ENCODE measurements at places on chromosomes 7 and 10. TPM values are rescaled to one million over a fixed set of nuclear protein-coding genes. Genes with fewer than 3 reads are reported as not detected.

DNA sequence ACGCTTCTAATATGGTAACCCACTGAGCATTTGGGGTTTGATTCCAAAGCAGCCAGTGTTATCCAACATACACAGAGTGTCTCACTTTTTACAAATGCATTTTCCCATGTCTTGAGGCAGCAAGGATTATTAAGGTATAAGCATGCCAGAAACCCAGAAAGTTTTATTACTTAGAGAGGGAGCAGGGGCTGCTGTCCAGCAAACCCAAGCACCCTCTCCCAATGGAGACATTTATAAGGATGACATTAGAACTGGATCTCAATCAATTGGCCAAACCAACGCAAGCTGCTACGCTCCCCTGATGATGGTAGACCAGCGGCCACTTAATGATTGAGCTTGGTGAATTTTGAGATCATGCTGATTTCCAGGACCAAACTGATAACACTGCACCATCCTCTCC, 176.3 kb downstream of the FANK1 start:
- DNase-seq = no peak
- H3K4me3 ChIP-seq = no peak overlapping the region
- no peak overlapping the region for H3K27ac ChIP-seq

Gene CYP2C9
- total RNA-seq = not detected

DNA sequence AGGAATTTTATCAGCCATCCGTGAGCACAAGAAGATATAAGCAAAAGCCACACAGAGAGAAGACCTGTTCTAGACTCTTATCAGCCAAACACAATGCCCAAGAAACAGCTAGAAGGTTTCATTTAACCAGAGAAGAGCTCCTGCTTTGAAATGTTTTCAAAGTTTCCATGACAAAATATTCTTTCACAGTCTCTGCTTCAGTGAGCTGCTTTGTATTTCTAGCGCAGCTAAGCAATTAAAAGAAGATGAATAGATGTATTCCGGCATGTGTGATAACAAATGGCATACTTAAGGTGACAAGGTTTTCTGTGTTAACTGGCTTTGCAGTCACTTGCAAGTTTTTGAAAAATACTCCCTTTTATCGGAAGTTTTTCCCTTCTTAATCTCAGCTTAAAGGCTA, 78.9 kb upstream of the NXPH1 start:
- no peak overlapping the region for H3K27ac ChIP-seq
- no peak for DNase-seq
- no peaks in the 10 kb centered on the region for H3K36me3 ChIP-seq
- no peak overlapping the region for H3K4me3 ChIP-seq
- no peaks in the 10 kb centered on the region for H3K4me1 ChIP-seq
- no peaks in the 10 kb centered on the region for H3K27me3 ChIP-seq

DNA sequence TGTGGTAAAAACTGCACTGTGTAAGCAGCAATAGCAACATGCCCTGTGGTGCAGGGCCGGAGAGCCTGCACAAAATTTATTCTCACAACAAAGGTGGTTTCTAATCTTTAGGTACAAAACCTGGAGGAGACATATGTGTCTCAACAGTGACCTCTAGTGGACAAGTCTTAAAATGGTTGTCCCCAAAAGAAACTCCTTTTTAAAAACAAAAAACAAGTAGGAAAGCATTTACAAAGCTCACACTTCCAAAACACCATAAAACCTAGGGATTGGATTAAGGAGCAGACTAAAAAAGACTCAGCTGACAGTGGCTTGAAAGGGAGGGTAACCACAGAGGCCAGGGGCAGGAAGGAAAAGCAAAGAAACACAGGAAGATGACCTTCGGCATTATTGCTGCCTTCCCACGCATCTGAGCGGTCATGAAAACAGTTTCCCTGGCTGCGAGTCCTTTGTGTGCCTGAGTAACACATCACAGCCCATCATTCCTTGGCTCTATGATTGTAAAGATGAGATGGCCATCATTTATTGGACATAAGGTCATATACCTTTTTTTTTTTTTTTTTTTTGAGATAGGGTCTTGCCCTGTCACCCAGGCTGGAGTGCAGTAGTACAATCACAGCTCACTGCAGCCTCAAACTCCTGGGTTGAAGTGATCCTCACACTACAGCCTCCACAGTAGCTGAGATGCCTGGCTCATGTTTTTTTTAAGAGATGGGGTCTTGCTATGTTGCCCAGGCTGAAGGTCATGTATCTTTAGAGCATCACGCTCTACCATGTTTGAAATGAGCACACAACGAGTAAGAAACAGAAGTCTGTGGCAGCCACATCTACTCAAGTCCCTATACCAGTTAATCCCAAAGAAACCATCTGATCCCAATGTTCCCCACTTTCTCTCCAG, 39.5 kb downstream of the RSU1 start:
- no peaks in the 10 kb centered on the region for H3K36me3 ChIP-seq
- no peaks in the 10 kb centered on the region for H3K27me3 ChIP-seq
- H3K4me3 ChIP-seq = no peak overlapping the region
- DNase-seq = peak; percentile 47
- H3K4me1 ChIP-seq = no peaks in the 10 kb centered on the region
- H3K27ac ChIP-seq = no peak overlapping the region

GRCh38 chr10:113709221-113709838, 29.6 kb downstream of the CASP7 start:
- H3K4me3 ChIP-seq = no peak overlapping the region
- peak; percentile 59 for DNase-seq
- H3K4me1 ChIP-seq = peaks cover 7% of the 10 kb centered on the region

Gene OR2A42
- not detected for total RNA-seq

Gene TNS3
- total RNA-seq = 72.3 TPM

Gene INPP5A
- 27.8 TPM for total RNA-seq

DNA sequence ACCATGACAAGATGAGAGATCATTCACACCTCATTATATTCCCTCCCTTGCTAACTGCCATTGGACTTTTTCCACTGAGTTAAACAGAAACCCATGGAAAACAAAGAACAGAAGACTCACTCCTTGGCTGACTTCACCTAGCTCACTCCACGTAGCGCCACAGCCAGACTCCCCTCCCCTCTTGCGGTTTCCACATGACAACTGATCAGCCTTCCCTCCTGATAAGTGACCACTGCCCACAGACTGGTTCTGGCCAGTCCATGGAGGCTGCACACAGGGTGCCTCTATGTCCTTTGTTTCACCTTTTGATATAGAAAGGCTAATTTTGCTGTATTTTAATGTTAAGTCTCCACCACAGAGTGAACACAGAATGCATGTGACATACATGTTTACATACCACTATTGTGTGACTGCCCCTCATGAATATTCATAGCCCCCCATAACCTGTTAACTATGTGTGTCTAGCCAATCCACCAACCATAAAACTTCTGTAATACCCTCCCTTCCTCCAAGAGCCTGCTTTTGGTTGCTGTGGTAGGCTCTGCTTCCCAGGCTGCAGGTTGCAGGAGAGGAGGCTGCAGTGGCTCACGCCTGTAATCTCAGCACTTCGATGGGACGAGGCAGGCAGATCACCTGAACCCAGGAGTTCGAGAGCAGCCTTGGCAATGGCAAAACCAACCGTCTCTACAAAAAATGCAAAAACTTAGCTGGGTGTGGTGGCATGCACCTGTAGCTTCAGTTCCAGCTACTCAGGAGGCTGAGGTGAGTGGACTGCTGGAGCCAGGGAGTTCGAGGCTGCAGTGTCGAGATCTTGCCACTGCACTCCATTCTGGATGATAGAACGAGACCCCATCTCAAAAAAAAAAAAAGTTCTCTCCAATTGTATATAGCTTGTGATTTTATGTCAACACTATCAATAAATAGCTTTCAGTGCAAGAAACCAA, 10.0 kb upstream of the IFIT5 start:
- H3K4me3 ChIP-seq = no peak overlapping the region
- H3K4me1 ChIP-seq = no peaks in the 10 kb centered on the region
- no peak overlapping the region for H3K27ac ChIP-seq
- no peaks in the 10 kb centered on the region for H3K27me3 ChIP-seq

DNA sequence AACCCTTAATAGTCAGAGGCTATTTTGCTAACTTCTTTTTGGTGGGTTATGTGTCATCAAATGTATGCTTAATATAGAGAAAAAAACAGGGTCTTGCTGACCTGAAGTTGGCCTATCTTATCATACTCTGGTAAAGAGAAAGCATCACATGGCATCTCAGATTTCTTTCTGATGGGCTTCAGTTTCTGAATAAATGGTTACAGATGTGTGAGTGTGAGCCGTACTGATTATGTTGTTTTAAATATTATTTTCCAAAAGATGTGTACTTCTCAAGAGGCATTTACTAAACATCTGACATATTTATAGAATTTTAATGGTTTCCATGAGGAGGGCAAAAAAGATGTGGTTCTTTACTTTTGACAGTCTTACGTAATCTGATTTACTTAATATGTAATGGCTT, 28.4 kb downstream of the BBS9 start:
- DNase-seq = no peak
- no peaks in the 10 kb centered on the region for H3K36me3 ChIP-seq
- no peaks in the 10 kb centered on the region for H3K27me3 ChIP-seq
- no peak overlapping the region for H3K27ac ChIP-seq

DNA sequence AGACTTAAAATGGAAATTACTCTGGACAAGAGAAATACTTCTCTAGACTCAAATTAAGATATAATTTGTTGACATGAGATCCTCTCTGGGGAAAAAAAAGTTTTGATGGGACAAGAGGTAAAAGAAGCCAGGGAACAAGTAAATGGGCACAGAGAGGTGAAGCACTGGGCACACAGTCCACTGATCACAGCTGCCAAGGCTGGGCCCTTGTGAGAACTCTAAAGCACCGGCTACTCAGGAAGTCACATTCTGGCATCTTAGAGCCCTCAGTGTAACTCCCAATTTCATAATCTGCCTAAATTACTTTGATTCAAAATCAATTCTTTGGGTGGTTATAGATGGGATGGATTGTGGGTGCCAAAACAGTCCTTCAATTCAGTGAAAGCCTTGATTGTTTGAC, 123.2 kb upstream of the CACNA2D1 start:
- H3K36me3 ChIP-seq = no peaks in the 10 kb centered on the region
- no peaks in the 10 kb centered on the region for H3K4me1 ChIP-seq
- peaks cover 34% of the 10 kb centered on the region for H3K27me3 ChIP-seq
- H3K4me3 ChIP-seq = no peak overlapping the region

Data from PC-3 (cell line).